Occipital lobe (tissue), 3 donors: ENCODE measurements at places on chromosomes 12 and 14.

DNA sequence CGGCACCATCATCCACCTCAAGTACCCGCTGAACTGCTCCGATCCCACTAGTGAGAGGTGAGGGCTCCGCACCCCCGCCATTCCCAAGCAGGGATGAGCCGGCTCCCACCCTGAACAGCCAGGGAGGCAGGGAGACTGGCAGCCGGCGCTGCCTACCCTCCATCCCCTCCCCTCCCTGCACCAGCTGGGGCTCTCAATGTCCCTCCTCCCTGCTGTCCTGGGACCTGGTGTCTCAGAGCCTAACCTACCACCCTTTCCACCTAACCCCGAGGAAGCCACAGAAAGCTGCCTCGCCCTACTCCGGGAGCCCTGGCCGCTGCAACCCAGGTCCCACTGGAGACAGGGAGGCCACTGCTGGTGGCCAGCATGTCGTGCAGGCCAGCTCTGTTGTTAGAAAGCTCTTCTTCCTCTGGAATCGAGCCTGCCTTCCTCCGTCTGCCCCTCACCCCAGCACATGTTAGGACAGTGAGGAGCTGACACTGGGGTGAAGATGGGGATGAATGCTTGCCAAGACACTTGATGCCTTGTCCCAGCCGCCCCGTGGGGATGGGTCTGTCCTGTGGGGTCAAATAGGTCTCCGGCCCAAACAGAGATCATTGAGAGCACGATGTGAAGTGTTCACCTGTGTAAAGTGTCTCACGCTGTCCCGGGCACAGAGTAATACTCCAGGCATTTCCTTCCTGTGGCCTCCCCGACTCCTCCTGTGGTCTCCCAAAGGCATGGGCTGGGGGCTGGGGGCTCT is 1.1 kb downstream of the PTPN6 start:
- DNase-seq = no peak

DNA sequence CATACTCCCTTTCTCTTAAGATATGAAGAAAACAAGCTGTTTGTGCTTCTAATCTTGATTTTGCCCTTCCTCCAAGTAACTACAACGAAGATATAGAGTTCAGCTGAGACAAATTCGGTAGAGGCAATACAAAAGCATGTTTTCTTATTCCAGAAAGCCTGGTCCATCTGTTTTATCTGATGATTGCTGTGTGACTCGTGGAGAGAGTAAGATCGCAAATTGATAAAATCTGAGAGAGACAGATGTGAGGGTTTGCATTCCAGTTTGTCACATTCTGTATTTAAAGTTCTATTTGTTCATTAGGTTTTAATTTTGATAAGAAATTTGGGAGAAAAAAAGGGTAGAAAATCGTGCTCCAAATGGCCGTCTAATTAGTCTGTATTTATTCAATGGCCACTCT is 192.1 kb downstream of the CPNE8 start:
- no peak for DNase-seq

GRCh38 chr12:118611295-118611694 is 234.9 kb downstream of the SUDS3 start:
- DNase-seq = peak; percentile 6

DNA sequence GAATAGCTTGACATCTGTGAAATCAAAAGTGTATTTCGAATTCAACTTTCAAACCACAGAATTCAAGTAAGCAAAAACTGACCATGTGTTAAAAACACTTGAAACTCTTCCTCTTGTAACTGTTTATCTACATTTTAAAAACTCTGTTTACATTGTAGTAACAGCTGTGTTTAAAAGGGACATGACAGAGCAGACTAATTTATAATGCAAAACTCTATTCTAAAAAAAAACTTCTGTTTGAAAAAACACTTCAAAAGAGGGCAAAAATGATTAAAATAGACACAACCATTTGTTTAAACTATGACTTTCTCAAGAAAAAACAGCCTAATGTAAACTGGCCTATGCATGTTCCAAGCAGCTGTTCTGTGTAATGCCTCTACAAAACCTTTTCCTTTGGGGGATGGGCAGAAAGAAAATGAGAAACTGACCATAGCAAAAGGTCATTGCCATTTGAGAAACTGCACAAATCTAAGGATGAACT is 149.1 kb upstream of the HMGA2 start:
- no peak for DNase-seq

GRCh38 chr12:71125949-71126348 is 31.9 kb downstream of the TSPAN8 start:
- DNase-seq = no peak
